Pancreas (tissue), 10 donors: ENCODE measurements at places on chromosomes 5 and 9. TPM values are rescaled to one million over a fixed set of nuclear protein-coding genes. Genes with fewer than 3 reads are reported as not detected.

- H3K4me3 ChIP-seq, result no peak overlapping the region
- no peak overlapping the region for H3K27ac ChIP-seq
- no peaks in the 10 kb centered on the region for H3K27me3 ChIP-seq
- DNase-seq, result no peak
- no peaks in the 10 kb centered on the region for H3K36me3 ChIP-seq
- no peaks in the 10 kb centered on the region for H3K4me1 ChIP-seq
Observed at GRCh38 chr9:80175286-80176150, 603.8 kb downstream of the TLE4 start.

The PCDHB7 gene
- 0.50 TPM for total RNA-seq

The ARL10 gene
- total RNA-seq, result 1.9 TPM

GRCh38 chr9:70318002-70318401, 59.2 kb downstream of the SMC5 start:
- H3K27me3 ChIP-seq, result no peaks in the 10 kb centered on the region
- no peak overlapping the region for H3K4me3 ChIP-seq
- peaks cover 19% of the 10 kb centered on the region for H3K36me3 ChIP-seq
- H3K27ac ChIP-seq, result no peak overlapping the region
- DNase-seq, result no peak
- no peaks in the 10 kb centered on the region for H3K4me1 ChIP-seq

DNA sequence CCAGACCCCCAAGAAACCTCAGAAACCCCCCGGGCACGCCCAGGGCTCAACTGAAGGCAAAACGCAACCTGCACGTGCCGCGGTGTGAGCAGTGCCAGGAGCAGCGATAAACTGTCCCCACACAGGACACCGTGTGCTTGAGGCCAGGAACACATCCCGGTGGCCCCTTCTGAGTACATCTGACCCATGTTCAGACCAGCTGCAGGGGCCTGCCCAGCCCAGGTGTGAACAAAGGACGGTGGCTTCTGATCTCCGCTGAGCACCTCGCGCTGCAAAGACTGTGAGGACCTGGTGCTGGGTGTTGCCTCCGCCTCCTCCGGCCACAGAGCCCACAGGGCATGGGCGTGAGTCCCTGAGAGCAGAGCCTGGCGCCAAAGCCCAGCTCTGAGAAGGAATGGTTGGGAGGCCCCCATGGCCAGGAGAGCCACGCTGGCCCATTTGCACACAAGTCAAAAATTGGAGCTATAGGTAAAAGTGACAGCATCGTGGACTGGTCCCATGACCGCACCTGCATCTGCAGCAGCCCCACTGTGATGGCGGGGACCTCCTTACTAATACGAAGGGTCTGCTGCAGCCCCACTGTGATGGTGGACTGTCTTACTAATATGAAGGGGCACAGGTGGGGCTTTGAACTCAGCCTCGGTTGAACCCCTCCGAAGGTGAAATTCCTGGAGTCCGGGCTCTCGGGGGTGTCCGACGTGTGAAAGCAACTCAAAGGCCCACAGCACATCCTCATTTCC, 31.5 kb downstream of the NDUFS6 start:
- no peak for DNase-seq
- H3K4me1 ChIP-seq, result no peaks in the 10 kb centered on the region
- no peak overlapping the region for H3K4me3 ChIP-seq
- H3K27me3 ChIP-seq, result no peaks in the 10 kb centered on the region
- H3K27ac ChIP-seq, result no peak overlapping the region
- H3K36me3 ChIP-seq, result no peaks in the 10 kb centered on the region

- peak; percentile 38 for DNase-seq
- H3K36me3 ChIP-seq, result no peaks in the 10 kb centered on the region
- peak overlapping the region; percentile 6 for H3K27ac ChIP-seq
- H3K4me3 ChIP-seq, result no peak overlapping the region
- peaks cover 7% of the 10 kb centered on the region for H3K4me1 ChIP-seq
Observed at GRCh38 chr9:19161257-19162025, 34.1 kb upstream of the PLIN2 start.

- no peak overlapping the region for H3K27ac ChIP-seq
- H3K4me3 ChIP-seq, result no peak overlapping the region
- no peaks in the 10 kb centered on the region for H3K27me3 ChIP-seq
- no peak for DNase-seq
Observed at GRCh38 chr9:137752426-137752825, 125.2 kb upstream of the CACNA1B start.

The SIT1 gene
- total RNA-seq, result 0.52 TPM

The PLCXD3 gene
- 2.0 TPM for total RNA-seq

The NUDCD2 gene
- total RNA-seq, result 9.1 TPM

- no peak for DNase-seq
- H3K27me3 ChIP-seq, result no peaks in the 10 kb centered on the region
- no peaks in the 10 kb centered on the region for H3K36me3 ChIP-seq
- no peak overlapping the region for H3K4me3 ChIP-seq
Observed at GRCh38 chr9:134861595-134862334, 18.8 kb upstream of the FCN2 start.

DNA sequence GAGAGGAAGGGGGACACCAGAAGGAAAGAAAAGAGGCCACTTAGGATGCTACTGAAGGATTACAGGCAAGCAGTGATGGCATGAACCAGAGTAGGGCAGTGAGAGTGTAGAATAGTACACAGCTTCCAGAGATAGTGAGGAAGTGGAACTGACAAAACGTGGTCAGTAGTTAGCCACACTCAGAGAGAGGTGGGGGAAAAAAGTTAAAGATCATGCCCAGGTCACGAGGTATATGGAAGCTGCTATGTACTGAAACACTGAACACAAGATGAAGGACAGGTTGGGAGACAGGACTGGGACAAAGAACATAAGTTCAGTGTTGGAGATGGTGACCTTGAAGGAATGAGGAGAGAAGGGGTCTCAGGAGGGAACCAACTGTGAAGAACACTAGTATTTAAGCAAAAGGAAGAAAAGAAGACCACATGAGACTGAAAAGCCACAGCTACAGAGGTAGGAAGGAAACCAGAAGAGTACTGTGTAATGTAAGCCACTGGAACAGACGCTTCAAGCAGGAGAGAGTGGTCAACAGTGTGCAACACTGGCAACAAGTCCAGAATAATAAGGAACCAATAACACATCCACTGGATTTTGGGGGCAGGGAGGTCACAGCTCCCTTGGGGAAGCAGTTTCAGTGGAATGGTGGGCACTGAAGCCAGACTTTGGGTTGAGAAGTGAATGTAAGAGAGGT, 45.5 kb downstream of the ELL2 start:
- no peak overlapping the region for H3K27ac ChIP-seq
- no peaks in the 10 kb centered on the region for H3K36me3 ChIP-seq
- no peaks in the 10 kb centered on the region for H3K27me3 ChIP-seq
- H3K4me3 ChIP-seq, result no peak overlapping the region
- no peak for DNase-seq

- H3K27ac ChIP-seq, result no peak overlapping the region
- no peak overlapping the region for H3K4me3 ChIP-seq
- H3K4me1 ChIP-seq, result no peaks in the 10 kb centered on the region
- H3K27me3 ChIP-seq, result no peaks in the 10 kb centered on the region
Observed at GRCh38 chr9:37371565-37372464, 50.7 kb upstream of the GRHPR start.

GRCh38 chr9:70519912-70520724, 105.7 kb upstream of the KLF9 start:
- no peak for DNase-seq
- H3K4me1 ChIP-seq, result no peaks in the 10 kb centered on the region
- no peak overlapping the region for H3K27ac ChIP-seq
- no peaks in the 10 kb centered on the region for H3K36me3 ChIP-seq

DNA sequence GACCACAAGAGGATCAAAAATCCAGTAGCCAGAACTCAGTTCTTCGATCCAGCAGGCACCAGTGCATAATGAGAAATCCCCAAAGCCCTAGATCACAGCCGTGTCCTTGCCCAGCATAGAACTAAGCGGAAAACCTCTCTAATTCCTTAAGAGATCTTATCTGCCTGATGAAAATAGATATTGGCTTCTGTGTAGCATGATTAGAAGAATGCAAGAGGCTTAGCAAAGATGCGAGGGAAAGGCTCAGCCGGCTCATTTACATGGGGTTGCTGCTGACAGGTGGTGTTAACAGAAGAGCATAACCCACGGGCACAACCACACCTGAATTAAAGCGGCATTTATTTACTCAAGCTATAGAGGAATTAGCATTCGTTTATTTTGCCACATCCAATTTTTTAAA, 400.0 kb upstream of the ADAMTS16 start:
- H3K27me3 ChIP-seq, result no peaks in the 10 kb centered on the region
- no peak overlapping the region for H3K27ac ChIP-seq
- no peak for DNase-seq
- H3K36me3 ChIP-seq, result no peaks in the 10 kb centered on the region

GRCh38 chr5:150593996-150594395, 46.5 kb upstream of the SYNPO start:
- no peaks in the 10 kb centered on the region for H3K27me3 ChIP-seq
- H3K4me3 ChIP-seq, result no peak overlapping the region
- peaks cover 13% of the 10 kb centered on the region for H3K4me1 ChIP-seq
- H3K27ac ChIP-seq, result no peak overlapping the region
- no peaks in the 10 kb centered on the region for H3K36me3 ChIP-seq
